ENCODE measurements at places on chromosomes 12 and 14.

- no peak for DNase-seq
These were observed 39.8 kb downstream of the DIO3 start for GRCh38 chr14:101600891-101601605.

DNA sequence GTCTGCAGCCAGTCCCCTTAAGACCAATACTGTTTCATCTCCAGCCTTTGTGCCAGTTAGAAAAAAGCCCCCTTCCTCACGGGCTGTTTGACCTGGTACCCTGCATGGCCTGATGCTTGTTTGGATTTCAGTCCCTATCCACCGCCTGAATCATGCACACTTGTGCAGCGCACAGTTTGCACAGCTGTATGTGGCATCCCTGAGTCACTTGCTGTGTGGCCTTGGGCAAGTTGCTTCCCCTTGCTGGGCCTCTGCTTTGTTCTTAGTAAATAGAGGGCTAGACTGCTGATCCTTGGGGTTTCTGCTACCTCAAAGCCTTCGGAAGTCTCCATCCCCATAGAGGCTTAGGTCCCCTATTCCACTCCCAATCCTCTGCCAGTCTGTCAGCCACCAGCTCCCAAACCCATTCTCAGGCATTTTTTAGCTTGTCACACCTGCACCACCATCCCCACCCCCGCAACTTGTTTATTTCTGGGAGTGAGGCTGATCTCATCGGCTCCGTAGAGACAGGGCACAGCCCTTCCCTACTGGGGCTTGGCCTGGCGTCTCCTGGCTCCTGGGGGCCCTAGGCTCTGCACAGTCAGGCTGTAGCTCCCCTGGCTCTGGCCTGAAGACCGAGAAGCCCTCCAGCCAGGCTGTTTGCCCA lies 8.8 kb downstream of the KRT80 start:
- DNase-seq: no peak

DNA sequence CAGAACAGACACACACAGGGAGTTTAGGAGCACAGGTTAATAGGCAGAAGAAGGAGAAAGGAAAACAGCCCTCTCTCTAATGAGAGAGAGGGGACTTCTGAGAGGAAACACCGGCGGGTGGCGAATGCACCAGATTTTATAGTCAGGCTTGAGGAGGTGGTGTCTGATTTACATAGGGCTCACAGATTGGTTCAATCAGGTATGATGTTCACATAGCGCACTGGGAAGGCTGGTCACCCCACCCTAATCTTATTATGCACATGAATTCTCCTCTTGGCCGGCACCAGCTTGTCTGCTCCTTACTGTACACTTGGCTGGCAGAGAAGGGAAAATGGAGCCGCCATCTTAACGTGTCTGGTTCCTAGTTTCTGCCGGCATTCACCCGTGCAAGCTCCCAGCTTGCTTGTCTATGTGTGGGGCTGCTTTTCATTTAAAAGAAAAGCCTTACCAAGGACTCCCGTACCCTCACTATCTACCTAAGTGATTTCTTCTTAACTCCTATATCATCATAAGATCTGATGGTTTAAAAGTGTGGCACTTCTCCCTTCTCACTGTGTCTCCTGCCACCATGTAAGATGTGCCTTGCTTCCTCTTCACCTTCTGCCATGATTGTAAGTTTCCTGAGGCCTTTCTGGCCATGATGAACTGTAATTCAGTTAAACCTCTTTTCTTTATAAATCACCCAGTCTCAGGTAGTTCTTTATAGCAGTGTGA lies 15.1 kb downstream of the BCAT1 start:
- no peak for DNase-seq

DNA sequence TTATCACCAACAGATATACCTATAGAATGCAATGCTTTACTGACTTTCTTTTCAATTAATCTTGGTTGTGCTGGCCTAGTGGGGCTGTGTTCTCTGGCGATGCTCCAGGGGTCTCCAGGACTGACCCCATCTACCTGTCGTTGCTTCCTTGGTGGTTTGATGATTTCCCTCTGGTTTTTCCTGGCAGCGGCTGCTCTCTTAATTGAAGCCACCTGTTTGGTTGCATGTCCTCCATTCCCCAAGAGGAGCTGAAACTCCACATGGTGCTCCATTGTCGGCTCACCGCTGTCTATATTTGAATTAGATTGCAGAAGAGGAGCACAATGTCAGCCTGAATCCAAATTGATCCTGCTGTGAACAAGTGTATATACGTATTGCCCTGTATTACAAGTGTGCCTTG lies 7.1 kb upstream of the IFNG-AS1 start:
- no peak for DNase-seq

GRCh38 chr14:54478636-54479215 lies 10.1 kb downstream of the GMFB start:
- DNase-seq: no peak

GRCh38 chr14:71048393-71048792 lies 141.1 kb downstream of the PCNX1 start:
- no peak for DNase-seq

GRCh38 chr12:69161829-69162228 lies 77.5 kb upstream of the CPSF6 start:
- DNase-seq: no peak

- no peak for DNase-seq
These were observed 72.6 kb downstream of the LRP6 start for GRCh38 chr12:12194206-12194605.

DNA sequence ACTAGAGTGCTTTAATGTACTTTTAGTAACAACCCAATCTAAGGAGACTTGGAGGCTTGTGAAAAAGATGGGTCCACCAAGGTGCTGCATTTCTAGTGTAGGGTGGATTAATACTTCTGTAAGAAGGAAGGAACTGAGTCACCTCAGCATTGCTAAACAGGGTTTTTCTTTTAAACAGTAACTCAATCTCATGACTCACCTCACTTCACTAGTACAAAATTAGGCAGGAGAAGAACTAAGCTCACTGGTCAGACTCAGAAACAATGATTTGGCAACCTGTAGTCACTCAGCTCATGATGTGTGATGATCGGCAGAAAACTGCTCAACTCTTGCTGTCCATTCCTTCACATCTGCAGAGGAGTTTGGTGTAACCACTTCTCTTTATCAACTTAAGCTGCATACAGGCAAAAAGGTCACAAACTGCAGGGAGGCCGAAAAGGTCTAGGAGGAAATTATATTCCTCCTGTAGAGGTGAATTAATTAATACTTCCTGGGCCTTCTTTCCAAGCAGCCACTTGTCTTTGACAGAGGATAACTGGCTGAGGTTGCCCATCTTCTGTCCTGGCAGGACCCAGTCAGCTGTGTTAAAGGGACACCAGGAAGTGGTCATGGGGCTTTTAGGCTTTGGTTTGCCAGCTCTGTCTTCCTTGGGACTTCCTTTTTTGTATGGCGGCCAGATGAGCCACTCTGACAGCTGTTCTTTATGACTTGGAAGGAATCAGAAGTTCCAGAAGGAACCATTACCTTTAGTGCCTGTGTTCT lies 466.9 kb downstream of the FUT8 start:
- no peak for DNase-seq

DNA sequence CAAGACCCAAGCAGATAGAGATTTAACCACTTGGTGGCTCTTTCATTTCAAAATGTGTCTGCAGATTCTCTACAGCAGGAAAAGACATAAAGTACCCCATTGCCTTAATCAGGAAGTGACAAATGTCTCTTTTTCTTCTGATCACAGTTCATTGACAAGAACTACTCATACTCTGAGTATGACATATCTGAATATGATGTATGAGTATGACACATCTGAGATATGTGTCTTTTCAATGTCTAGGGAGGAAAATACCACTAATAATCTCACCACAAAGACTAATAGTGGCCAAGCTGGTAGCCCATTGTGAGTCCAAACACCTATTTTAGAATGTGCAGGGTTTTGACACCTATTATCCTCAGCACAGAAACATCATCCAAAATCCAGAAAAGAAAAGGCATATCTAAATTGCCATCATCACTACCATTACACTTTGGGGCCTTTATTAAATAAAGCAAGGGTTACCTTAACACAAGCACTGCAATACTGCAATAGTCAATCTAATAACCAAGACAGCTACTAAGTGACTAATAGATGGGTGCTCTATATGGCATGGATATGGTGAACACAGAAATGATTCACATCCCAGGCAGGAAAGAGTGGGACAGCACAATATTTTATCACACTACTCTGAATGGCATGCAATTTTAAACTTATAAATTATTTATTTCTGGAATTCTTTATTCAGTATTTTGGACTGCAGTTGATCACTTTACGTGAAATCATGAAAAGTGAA lies 243.7 kb upstream of the FAR2 start:
- no peak for DNase-seq

DNA sequence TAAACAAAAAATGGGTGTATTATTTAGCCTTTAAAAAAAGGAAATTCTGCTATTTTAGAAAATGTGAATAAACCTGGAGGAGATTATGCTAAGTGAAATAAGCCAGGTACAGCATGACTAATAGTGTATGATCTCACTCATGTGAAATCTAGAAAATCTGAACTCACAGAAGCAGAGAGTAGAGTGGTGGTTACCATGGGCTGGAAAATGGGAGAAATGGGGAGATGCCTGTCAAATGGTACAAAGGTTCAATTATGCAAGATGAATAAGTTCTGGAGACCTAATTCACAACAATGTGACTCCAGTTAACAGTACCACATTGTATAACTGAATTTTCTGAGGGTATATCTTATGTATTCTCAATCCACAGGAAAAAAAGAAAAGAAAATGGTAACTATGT lies 17.4 kb upstream of the LEMD3 start:
- DNase-seq: no peak

GRCh38 chr12:67367843-67368242 lies 98.7 kb downstream of the CAND1 start:
- DNase-seq: no peak

DNA sequence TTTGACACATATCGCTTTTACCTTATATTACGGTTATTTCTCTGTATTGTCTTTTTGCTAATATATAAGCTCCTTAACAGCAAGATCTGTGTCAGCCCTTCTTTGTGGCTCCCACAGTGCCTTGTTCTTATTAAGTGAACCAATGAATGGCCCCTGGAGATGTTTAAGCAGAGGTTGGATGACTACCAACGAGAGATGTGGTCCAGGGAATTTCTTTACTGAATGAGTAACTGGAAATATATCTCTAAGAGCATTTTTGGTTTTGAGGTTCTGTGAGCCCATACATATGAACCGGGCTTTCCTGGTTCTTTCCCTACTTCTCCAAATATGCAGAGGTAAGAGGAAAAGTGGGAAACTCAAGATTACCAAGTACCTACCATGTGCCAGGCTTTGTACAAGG lies 23.5 kb downstream of the CALCOCO1 start:
- DNase-seq: no peak

DNA sequence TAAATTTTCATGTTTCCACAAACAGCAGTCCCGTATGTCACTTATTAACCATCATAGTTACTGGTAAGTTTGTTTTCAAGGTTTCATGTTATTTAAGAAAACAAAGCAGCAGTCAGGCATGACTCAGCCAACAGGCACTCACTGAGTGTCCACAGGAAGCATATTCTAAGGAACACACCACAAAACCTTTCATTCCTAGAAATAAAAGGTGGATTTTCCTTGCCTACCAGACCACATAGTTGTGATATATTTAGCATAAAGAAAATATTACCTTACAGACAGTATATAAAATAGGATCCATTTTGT lies 143.3 kb upstream of the AVPR1A start:
- peak; percentile 27 for DNase-seq

- no peak for DNase-seq
These were observed 39.5 kb downstream of the SYNE2 start for GRCh38 chr14:63892265-63892664.

- no peak for DNase-seq
These were observed 14.0 kb upstream of the TMTC1 start for GRCh38 chr12:29797565-29798355.

DNA sequence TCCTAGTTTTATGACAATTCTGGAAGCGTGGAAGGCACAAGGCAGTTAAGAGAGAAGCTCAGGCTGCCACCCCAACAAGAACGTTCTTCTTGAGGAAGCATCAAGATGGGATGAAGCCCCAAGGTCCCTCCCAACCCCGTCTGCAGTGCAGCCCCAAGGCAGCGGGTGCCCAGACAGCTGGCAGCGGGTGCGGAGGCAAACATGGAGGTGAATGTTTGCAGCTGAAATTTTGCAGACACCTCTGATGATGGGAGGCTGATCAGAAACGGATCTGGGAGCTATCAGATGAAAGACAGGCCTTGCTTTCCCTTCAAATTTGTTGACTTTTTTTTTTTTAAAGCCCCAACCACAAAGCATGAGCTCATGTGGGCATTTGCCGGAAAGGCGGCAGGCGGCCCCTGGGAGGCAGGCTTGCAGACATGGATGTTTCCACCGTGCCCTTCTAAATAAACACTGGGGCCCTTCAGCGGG lies 230.7 kb upstream of the RTL1 start:
- DNase-seq: no peak

- DNase-seq: no peak
These were observed 229.8 kb upstream of the FLRT2 start for GRCh38 chr14:85300107-85300506.

GRCh38 chr12:44582521-44582920 lies 293.6 kb downstream of the NELL2 start:
- no peak for DNase-seq

DNA sequence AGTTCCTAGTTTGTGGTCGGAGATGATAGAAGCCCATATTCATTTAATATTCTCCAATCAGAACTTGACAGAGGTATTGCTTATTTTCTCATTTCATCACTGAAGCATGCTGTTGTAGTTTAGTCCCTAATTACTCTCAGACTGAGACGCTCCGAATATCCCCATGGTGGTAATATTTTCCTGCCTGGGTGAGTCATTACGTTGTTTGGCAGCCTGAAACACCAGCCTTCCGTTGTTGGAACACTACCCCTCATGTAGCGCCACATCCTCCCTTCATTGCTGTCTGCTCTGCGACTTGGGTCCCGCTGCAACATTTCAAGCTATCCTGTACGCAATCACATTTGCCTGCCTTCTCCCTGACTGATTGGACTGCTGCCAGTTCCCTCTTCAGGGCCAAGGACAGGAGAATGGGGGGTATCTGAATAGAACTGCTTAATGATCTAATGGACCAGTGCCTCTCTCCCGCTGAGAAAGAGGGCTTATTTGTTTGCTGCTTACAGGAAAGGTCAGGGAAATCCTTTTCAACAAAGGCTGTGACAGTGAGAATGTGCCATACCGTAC lies 369.1 kb downstream of the NPAS3 start:
- DNase-seq: peak; percentile 93

Measured in GM04503 (cell line).